Hindlimb muscle (tissue), 1 donor: ENCODE measurements at places on chromosomes 2 and 18.

- no peak for DNase-seq
Measured at GRCh38 chr18:13517369-13517768, 209.0 kb downstream of the FAM210A start.

- DNase-seq = no peak
Measured at GRCh38 chr2:203730883-203731282, 24.4 kb downstream of the CD28 start.

GRCh38 chr2:144439993-144440392 is 79.9 kb downstream of the ZEB2 start:
- DNase-seq = no peak

DNA sequence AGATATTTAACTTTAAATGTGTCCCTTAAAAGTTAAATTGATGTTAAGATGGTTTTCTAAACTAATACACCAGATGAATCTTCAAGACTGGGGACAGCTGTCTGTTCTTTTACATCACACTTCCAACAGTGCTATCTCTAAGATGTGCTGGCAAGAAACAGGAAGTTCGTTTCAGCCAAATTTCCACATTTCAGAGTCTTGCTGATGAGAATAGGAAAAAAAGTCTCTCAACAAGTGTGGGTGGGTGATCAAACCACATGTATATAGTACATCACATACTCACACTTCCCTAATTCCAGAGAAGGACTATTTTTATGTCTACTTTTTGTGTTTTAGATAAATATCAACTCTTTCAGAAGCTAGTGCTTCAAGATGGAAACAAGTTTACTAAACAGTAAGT is 1712.8 kb upstream of the TMEFF2 start:
- no peak for DNase-seq

DNA sequence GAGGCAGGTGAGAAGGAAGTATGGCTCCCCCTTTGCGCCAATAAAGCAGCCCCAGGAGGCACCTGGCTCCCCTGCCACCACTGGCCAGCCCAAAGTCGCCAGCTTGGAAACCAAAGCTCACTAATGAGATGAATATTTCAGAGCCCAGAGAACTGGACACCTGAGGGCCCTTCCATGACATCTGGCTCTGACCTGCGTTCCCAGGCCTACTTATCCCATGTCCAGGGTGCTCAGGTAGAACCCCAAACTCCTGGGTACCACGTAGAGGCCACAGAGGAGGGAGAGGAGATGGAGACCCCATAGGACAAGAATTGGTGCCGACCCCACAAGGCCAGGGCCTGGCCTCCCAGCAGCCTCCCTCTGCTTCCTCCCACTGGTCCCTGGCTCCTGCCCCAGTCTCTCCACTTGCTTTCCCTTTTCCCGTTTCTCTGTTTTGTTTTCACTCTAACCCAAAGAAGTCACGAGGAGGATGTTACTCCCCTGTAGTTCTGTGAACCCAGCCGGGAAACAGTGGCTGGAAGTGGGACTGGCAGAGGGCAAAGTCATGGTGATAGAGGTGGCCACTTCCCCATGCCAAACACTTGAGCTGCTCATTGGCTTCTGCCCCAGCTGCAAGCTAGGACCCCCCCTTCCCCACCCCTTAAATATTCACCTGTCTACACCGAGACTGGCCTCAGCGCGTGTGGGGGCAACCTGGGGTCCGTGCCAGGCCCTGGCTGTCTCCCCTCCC is 820 bp downstream of the TMBIM1 start:
- no peak for DNase-seq

DNA sequence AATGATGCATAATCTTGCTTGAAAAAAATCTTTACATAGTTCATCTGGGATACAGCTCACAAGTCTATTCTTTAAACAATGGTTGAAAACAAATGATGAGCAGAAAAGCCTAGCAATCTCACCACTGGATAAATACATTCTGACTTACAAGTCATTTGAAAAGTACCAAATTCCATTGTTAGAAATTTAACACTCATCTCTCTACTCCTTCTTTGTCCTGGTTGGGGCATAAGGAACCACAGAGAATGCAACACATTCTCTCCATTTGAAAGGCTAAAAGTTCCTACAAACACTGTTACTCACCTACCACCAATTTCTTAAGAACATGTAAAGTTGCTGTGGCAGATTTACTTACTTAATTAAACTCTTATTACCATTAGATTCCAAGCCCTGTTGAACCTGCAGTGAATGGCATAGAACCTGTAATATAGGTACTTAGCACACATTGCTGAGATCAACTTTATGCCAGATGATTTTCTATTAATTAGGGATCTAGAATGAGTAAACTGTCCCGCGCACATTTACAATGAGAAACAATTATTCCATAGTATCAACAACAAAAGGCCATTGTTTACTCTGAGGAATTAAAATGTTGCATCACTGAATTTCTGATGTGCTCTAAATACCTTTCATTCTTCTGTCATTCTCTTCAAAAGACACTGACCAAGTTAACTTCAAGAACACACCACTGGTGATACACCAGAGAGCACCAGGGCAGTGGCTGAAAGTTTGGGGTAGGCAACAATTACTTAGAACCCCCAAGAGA is 69.6 kb downstream of the CABYR start:
- DNase-seq = no peak
